Activated CD4-positive, alpha-beta T cell treated with anti-CD3 and anti-CD28 coated beads for 36 hours (primary cell): ENCODE measurements at places on chromosomes 16 and 17. TPM values are rescaled to one million over a fixed set of nuclear protein-coding genes. Genes with fewer than 3 reads are reported as not detected.

- DNase-seq, result peak; percentile 84
Measured at GRCh38 chr17:63998050-63998720, at the start of gene PRR29. Gene PRR29 (plus strand): TSS chr17:63998351. CDS start chr17:63998365, 14 bp downstream.

DNA sequence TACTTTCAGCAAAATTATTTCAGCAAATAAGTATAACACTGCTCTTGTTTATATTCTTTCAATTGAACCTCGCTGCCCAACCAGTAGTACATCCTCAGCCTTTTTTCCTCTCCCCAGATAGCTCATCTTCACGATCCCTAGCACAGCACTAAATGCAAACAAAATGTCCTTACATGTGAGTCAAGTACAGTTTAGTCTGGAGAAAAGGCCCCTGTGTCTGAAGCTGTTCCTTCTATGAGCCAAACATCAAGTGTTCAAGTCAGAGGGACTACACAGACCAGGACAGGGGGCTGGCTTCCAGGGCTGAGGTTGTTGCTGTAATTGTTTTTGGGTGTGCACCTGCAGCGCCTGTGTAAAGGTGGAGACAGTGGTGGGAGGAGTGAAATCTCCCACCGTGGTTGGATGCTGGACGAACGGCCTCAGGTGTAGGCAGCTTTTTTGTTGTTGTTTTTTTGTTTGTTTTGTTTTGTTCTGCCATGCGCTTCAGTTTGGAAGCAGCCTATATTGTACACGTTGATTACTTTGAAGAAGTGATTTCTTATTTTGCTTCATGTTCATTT is 147.1 kb downstream of the PRKCA start:
- no peak for DNase-seq

- no peak for DNase-seq
Measured at GRCh38 chr16:25628766-25629165, 63.0 kb upstream of the HS3ST4 start.

DNA sequence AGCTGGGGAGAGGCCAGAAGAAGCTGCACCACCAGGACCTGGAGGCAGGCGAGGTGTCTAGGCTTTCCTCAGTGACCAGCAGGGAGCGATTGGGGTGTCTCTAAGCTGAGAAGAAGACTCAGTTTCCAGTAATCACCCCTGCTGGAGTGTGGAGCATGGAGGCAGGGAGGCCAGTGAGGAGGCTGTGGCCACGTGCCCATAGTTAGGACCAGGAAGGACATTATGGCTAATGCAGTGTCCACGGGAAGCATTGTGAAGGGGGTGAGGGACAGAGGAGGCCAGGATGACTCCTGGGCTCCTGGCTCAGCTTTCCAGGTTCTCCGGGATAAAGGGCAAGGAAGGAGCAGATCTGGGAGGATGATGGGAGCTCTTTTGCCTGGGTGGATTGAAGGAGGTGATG is 5.7 kb downstream of the KRT13 start:
- no peak for DNase-seq

DNA sequence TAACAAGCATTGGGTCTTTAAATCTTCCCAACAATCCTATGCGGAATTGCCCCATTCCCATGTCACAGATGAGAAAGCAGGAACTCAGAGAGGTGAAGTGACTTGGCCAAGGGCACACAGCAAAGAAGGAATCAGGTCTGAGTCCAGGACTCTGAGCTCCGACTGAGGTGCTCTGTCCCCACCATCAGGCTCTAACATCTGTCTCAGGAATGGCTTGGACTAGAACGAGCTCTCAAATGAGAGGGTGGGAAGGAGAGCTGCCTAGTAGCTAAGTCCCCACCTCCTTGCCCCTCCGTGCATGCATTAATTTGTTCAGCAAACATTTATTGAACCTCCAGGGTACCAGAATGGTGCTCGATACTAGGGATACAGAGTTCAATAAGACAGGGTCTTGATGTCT is 26.7 kb downstream of the ABCC3 start:
- DNase-seq, result no peak

DNA sequence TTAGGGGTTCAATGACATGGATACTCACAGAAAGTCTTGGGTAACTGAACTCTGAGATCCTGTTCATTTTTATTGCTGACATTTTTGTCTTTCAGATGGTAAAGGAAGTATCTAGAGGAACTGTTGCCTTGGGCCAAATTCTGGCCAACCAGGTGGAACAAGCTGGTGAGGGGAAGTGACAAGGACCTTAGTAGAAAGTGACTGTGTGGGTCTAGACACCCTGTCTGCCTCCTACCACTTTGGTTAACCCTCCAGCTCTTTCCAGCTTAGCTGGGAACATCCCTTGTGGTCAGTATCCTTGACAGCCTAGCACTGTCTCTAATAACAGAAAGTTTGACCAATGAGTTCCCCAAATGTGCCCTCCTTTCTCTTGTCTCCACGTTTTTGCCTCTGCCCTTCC is 28.8 kb upstream of the PRKCB start:
- no peak for DNase-seq

Gene MYO15A
- total RNA-seq, result 1.1 TPM

Gene SDR42E2
- not detected for total RNA-seq

Gene CAPNS2
- not detected for total RNA-seq

Gene CACNG5
- total RNA-seq, result not detected

Gene FA2H
- total RNA-seq, result not detected
